CD8-positive, alpha-beta memory T cell (primary cell): ENCODE measurements at places on chromosomes 2 and 18. TPM values are rescaled to one million over a fixed set of nuclear protein-coding genes. Genes with fewer than 3 reads are reported as not detected.
A peak's percentile ranks its signal among the peaks of the same experiment; 100 is the strongest.

B4GALT6 gene
- 5.1 TPM for total RNA-seq

DNA sequence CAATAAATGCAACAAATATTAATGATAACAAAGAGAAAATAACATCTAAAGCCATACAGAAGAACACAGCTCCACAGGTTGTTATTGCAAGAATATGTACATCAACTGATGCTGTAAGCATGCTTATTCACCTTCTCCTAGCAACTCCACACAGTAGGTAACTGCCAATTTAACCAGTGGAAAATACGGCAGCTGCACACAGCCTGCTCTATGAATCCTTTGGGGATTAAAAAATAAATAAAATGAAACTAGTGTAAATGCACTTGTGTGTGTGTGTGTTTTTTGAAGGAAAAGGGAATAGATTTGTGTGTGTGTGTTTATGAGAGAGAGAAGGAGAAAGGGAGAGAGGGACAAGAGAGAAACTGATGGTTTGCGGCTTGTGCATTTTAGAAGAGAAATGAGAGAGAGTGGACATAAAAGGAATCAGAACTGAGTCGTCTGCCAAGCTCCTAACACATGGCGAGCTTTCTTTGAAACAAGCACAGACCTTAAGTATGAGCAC is 96.2 kb upstream of the PDE1A start:
- H3K27ac ChIP-seq: no peak overlapping the region
- no peaks in the 10 kb centered on the region for H3K36me3 ChIP-seq
- H3K4me1 ChIP-seq: no peaks in the 10 kb centered on the region
- H3K27me3 ChIP-seq: no peaks in the 10 kb centered on the region
- no peak for DNase-seq

ZDBF2 gene
- total RNA-seq: 7.2 TPM

GRCh38 chr2:32937602-32938448 is 8.9 kb upstream of the LTBP1 start:
- H3K36me3 ChIP-seq: no peaks in the 10 kb centered on the region
- H3K4me3 ChIP-seq: no peak overlapping the region
- no peaks in the 10 kb centered on the region for H3K27me3 ChIP-seq
- no peak for DNase-seq

C2orf66 gene
- not detected for total RNA-seq

- no peaks in the 10 kb centered on the region for H3K36me3 ChIP-seq
- no peak overlapping the region for H3K4me3 ChIP-seq
- H3K27ac ChIP-seq: no peak overlapping the region
- H3K4me1 ChIP-seq: no peaks in the 10 kb centered on the region
Measured at GRCh38 chr2:195343942-195344530, 313.0 kb upstream of the SLC39A10 start.

DNA sequence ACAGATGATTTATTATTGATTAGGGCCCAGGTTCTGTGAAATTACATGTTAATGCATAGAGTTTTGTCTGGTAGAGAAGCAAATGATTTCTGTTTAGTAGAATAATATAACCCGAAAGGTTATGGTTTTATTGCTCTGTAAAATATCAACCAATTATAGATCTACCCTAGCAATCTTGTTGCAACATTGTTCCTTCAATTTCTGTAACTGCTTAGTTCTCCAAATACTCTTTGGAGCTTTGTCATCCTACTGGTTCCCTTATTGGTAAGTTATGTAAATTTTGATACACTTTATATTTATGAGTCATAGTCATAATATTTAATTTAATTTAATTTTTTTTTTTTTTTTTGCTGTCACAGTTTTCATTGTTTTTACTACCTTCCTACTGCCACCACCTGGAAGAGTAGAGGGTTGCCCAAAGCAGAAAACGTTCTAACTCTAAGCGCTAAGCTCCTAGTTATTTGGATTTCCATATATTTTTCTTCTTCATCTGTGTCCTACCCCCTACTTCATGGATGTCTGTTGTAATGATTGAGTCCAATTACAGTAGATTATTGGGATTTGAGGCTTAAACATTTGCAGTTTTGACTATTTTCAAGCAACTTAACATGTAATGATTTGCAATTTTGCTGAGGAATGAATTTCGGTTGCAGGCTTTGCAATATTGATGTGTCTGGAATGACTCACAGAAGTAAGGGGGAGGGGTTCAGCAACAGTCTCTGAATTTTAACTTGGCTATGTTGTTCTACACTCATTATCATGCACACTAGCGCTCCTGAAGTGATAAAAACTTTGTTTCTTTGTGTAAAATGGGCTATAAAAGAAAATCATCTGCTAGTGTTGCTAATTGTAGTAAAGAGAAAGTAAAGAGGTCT is 51.1 kb downstream of the NABP1 start:
- no peaks in the 10 kb centered on the region for H3K36me3 ChIP-seq
- no peak for DNase-seq
- no peaks in the 10 kb centered on the region for H3K4me1 ChIP-seq

DNA sequence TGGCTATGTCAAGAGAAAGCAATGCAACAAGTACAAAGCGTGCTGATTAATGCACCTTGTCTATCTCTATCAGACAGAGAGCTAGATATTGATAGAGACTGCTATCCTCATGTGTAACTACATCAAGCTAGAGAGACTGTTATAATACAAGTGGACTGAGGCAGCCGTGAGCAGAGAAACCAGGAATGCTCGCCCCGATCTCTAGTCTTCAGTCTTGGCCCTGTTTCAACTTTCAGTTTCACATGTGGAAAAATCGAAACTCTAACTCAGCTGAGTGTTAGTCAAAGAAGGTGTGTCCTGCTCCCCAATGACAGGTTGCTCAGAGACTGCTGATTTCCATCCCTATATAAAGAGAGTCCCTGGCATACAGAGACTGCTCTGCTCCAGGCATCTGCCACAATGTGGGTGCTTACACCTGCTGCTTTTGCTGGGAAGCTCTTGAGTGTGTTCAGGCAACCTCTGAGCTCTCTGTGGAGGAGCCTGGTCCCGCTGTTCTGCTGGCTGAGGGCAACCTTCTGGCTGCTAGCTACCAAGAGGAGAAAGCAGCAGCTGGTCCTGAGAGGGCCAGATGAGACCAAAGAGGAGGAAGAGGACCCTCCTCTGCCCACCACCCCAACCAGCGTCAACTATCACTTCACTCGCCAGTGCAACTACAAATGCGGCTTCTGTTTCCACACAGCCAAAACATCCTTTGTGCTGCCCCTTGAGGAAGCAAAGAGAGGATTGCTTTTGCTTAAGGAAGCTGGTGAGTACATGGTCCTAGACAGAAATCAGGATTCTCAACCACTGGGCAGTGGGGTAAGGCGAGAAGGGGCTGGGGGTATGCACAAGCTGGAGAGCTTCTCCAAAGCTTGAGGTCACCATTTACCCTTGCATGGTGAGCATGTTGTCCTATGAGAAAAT is at the start of gene RSAD2:
Gene RSAD2 (plus strand): TSS at position 376 of the 903 bp plus-strand sequence. CDS start 24 bp downstream, at position 400.
- peaks cover 46% of the 10 kb centered on the region for H3K4me1 ChIP-seq
- no peaks in the 10 kb centered on the region for H3K36me3 ChIP-seq
- peak; percentile 58 for DNase-seq
- peak within 1 kb of the TSS; percentile 40 for H3K27ac ChIP-seq
- no peaks in the 10 kb centered on the region for H3K27me3 ChIP-seq
- H3K4me3 ChIP-seq: peak within 1 kb of the TSS; percentile 70

OTOF gene
- 2.6 TPM for total RNA-seq

- DNase-seq: no peak
- no peaks in the 10 kb centered on the region for H3K27me3 ChIP-seq
- no peaks in the 10 kb centered on the region for H3K4me1 ChIP-seq
Measured at GRCh38 chr2:212346865-212347264, 191.7 kb downstream of the ERBB4 start.

FTCDNL1 gene
- total RNA-seq: 3.8 TPM

GRCh38 chr18:45275367-45276113 is 339.7 kb upstream of the SLC14A2 start:
- no peak for DNase-seq
- no peaks in the 10 kb centered on the region for H3K27me3 ChIP-seq
- no peaks in the 10 kb centered on the region for H3K36me3 ChIP-seq
- H3K4me1 ChIP-seq: no peaks in the 10 kb centered on the region
- no peak overlapping the region for H3K4me3 ChIP-seq

- H3K36me3 ChIP-seq: no peaks in the 10 kb centered on the region
- H3K4me3 ChIP-seq: no peak overlapping the region
- no peaks in the 10 kb centered on the region for H3K27me3 ChIP-seq
- DNase-seq: no peak
Measured at GRCh38 chr2:60159519-60159918, 393.9 kb downstream of the BCL11A start.

- peaks cover 45% of the 10 kb centered on the region for H3K36me3 ChIP-seq
- H3K4me3 ChIP-seq: no peak overlapping the region
- no peak for DNase-seq
- no peak overlapping the region for H3K27ac ChIP-seq
Measured at GRCh38 chr2:171834286-171834685, 59.8 kb downstream of the SLC25A12 start.
